ENCODE measurements at places on chromosomes 13 and 19.

GRCh38 chr13:74683411-74683810 is 549.2 kb upstream of the KLF12 start:
- DNase-seq = no peak

DNA sequence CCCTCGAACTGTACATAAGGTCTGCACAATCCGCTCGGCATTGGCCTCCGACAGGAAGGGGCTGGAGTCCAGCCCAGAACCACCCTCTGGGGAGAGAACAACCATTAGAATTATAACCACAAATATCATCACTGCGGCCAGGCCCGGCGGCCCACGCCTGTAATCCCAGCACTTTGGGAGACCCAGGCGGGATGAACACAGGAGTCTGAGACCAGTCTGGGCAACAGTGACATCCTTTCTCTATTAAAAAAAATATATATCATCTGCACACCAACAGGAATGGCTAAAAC is 11.4 kb downstream of the COQ8B start:
- DNase-seq = no peak

GRCh38 chr13:75173457-75174356 is 308.3 kb downstream of the TBC1D4 start:
- DNase-seq = no peak

DNA sequence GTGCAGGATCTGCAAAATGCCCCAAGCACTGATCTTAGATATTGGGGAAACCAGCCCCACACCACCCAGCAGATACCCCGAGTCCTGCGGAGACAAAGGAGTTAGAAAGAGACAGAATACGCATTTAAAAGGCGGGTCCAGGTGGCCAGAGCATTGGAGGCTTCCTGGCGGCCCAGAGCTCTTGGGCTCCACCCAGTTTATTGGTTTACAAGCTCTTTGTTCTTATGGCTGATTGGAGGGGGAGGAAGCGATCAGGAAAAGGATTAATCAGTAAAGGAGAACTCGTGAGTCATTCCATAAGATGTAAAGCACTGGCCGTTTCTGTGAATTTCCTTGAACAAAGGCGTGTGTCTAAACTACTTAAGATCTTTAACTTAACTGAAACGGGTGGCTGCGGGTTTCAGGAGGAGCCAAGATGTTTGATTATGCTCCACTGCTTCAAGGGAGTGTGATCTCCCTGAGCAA is 926 bp downstream of the ZNF587 start:
- DNase-seq = no peak

- DNase-seq = no peak
Observed at GRCh38 chr19:21940684-21941083, 70.1 kb downstream of the ZNF208 start.

- DNase-seq = peak; percentile 57
Observed at GRCh38 chr19:47613165-47614020, 4.5 kb downstream of the BICRA start.

DNA sequence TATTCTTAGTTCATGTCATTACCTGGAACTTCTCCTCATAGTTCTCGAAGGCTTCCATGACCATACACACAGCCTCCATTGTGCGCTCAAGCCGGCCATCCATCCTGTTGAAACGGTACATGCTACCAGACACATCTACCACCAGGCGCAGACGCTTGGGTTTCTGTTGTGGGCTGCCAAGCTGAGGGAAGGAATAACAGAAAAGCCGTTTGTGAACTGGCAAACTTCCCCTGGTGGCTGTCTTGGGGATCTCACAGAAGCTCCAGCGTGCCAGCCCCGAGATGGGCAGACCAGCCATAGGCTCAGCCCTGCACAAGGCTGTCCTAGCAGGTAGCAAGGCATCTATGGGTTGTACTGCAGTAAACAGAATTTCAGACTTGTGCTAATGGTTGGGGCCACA is 130.1 kb downstream of the RGCC start:
- DNase-seq = no peak

GRCh38 chr13:70188567-70188966 is 80.3 kb upstream of the KLHL1 start:
- no peak for DNase-seq

GRCh38 chr19:33241091-33241529 is 15.5 kb upstream of the SLC7A10 start:
- DNase-seq = no peak

DNA sequence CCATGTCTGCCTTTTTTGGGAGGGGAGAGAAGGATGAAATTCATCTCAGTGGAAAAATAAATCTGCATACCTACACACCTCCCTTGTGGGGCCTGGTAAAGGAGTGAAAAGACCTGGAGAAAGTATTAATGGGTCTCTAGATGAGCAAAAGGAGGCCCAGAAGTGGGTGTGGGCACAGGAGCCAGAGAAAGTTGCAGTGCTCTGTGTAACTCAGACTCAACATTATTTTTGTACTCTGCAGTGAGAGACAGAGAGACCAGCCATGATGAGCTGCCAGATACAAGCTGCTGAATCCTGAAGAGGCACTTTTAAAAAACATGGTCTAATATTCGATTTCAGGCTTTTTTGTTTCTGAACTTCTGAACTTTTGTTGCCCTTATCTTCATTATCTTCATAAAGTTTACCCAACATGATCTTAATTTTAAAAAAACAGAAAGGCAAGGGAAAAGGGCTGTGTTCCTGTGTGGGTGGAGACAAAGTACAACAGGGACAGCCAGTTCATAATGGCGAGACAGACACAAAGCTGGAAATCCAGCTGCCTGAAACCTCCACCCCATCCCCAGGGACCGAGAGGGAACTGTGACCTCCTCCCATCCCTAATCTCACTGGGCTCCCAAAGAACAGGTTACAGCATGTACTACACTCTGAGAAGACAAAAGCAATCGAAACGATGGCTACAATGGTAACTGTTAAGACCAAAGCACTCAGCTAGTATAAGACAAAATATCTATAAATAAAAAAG is 77.2 kb downstream of the KLF12 start:
- no peak for DNase-seq

- no peak for DNase-seq
Observed at GRCh38 chr13:102597029-102597961, 509 bp downstream of the TPP2 start.

DNA sequence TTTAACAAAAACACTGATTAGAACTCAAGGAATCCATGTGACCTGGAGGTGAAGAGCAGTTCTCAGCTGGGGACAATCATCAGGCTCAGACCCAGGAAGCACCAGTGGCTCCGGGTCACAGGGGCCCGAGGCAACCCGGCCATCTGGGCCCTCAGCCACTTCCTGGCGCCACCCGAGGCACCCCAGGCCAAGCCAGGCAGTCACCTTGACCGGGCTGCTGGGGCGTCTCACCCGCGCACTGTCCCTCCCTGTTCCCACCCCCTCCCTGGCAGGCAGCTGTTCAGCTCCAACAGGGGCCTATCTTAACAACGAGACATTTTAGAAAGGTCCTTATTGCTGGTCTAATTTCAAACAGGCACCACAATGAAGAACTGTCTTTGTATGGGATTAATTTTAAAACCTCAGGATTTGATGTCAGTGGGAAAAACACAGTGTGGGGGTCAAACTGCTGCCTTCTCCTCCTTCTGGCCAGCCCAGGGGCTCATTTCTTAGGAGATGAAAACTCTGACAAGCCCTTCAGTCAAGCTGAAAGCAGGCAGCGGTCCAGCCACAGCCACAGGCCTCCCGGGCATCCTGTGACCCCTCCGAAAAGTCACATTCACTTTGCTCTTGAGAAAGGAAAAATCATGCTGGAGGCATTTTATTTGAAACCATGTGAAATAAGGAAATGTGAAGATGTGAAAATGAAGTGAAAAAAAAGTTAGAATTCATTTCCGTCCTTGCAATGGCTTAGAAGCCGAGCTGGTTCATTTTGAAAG is 83.3 kb downstream of the KCTD15 start:
- no peak for DNase-seq

- DNase-seq = no peak
Observed at GRCh38 chr19:53644061-53644816, 12.4 kb downstream of the DPRX start.

DNA sequence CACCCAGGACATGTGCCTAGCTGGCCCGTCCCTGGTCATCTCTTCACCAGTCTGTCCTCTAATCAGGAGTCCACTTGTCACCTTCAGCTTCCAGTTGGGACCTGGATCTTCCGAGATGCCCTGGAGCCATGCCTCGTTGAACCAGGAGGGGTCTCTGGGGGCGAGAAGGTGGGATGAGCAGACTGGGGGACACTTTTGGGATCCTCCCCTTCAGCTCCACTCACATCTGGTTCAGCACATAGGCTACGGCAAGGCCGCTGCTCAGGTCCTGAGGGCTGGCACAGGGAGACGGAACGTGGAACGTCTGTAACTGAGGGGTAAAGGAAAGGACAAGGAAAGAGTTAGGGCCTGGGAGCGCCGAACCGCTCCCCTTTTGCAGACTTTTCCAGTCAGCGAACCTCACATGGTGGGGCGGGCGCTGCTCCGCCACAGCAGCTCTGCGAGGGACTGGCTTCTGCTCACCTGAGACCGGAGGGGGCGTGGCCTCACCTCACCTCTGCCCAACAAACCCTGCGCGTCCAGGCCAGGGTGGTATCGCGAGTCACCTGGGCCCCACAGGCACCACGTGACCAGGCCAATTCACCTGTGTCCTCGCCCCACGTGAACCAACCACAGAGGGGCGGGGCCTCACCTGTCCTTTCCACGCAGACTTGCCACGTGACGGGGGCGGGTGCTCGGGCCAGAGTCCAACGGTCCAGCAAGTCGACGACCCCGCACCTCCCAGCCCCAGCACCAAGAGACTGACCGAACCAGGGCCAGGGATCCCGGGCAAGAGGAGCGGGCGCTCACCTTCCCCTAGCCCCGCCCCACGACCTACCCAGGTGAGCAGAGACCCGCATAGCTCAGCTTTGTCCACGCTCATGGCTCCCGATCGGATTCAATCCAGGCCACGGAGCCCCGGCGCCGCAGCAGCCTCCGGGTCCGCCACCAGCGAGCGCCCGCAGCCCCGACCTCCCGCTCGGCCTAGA is at the start of gene HOOK2:
Gene HOOK2, minus strand, starts transcription at position 965 of the 968 bp plus-strand sequence. Its CDS starts 103 bp downstream, at position 862.
- no peak for DNase-seq

DNA sequence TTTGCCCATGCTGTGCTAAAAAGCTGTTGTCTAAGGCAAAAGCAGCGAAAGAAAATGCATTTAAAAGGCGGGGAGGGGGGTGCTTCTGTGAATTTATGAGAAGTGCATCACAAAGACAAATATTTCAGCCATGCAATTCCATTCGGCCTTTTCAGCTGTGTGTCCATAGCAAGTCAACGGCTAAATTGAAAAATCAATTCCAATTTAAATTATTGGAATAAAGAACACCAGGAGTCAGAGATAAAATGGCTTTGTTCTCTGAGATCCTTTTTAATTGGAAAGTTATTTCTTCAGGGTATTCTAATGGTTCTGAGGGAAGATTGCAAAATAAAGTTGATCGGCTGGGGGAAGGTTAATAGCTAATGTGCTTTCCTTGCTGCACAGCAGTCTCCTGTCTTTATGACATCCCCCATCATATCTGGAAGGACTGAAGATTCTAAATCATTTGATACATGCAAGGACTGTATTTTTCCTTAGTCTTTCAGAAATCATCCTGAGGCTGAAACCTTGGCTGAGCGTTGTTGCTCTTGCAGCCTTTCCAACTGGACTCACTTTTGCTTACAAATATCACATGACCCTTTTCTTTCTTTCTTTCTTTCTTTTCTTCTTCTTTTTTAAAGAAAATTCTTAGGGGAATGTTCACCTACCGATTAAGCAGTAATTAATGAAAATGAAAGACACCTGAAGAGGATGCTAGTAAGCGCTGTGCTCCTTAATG is 647.1 kb downstream of the DACH1 start:
- DNase-seq = no peak

DNA sequence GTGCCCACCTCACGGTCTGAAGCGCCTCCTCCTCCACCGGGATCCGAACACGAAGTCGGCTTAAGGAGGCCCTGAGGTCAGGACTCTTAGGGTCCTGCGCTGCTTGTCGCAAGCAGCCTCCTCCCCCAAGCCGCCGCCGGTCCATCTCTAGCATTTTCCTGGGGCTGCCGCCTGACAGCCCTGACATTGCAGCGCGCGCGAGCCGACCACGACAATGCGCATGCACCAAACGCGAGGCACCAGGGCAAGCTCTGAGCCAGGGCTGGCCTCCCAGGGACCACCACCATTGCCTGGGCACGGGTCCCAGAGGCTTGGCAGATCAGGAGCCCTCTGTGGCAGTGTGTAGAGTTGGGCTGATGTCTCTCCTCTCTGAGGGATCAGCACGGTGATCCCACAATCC is 63.8 kb upstream of the ZNF420 start:
- DNase-seq = no peak

- DNase-seq = no peak
Observed at GRCh38 chr19:47005164-47005641, 14.4 kb upstream of the NPAS1 start.

- no peak for DNase-seq
Observed at GRCh38 chr19:48750771-48751504, 1.5 kb downstream of the FUT1 start.

DNA sequence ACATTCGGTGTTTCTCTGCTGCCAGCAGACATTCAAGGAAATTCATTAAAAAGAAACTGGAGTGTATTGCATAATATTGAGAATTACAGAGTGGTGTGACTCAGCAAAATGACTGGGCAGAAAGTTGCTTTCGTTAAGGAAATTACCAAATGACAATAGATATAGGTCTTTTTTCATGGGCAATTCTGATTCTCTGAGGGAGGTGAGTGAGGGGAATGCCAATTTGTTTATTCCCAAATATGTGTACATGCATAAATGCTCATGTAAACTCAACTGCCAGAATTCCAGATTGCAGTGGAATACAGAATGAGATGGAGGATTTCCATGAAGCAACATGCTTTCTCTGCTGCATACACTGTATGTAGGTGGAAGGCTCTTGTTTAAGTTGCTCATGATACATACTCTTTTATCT is 1730.1 kb downstream of the SLITRK5 start:
- peak; percentile 18 for DNase-seq

DNA sequence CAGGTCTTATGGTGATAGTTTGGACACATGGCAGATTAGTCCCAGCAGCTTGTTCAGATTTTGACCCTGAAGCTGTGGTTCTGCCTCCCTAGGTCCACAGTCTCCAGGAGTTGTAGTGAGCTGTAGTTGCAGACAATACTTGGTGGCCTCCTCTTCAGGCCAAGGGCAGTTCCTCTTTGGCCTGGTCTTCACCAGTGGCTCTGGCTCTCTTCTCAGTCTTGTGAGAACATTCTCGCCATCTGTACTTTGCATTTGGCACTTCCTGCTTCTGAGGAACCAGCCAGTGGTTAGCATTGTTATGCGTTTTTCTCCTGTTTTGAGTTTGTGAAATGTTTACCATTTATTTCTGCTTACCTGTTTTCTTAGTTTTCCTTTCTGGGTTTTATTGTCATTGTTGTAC is 40.7 kb downstream of the PCCA start:
- DNase-seq = no peak

DNA sequence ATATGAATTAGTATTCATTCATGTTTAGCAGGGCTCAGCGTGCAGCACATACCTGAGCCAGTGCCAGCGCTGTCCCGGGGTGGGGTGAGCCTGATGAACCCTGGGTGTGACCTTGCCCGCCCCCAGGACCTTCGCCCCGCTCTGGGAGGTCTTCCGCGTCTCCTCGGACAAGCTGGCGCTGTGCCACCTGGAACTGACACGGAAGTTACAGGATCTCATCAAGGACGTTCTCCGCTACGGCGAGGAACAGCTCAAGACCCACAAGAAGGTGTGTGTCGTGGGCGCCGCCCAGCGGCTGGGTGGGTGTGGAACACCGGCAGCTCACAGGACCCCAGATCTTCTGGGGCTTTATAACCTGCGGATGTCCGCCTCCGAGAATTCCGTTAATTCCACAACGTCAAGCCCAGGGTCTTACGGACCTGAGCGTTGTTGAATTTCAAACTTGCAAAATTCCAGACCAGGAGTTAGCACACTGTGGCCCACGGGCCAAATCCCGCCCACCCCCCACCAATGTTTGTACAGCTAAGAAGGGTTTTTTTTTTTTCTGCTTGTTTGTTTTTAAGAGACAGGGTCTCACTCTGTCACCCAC is 15.4 kb downstream of the FCHO1 start:
- peak; percentile 44 for DNase-seq

All from GM04504 (cell line).